Sigmoid colon (tissue), 7 donors: ENCODE measurements at places on chromosomes 7 and 10.

DNA sequence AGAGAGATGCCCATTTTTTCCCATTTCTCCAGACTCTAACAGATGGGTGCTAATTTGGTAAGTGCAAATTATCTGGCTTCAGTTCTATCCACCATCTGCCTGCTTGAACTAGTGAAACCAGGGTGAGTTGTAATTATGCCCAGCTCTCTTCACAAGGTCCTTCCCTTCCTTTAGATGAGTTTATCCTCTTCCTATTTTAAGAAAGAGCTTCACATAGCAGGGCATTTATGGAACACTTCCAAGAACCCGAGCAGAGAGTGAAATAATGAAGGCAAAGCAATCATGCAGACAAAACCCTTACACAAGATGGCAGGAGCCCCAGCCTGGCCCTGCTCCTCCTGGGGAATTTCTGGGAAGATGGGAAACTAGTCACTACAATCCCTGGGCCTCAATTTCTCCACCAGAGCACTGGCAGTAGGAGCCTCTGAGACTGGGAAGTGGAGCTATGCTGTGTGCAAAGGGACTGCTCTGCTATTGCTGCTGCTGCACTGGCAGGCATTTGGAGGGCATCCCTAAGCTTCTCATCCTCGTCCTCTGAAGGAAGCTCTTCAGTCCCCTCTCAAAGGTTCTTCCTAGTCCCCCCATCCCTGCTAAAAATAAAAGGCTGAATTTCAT, 33.7 kb upstream of the PLXNA4 start:
- no peak overlapping the region for H3K27ac ChIP-seq
- no peaks in the 10 kb centered on the region for H3K27me3 ChIP-seq
- H3K4me1 ChIP-seq, result no peaks in the 10 kb centered on the region
- DNase-seq, result no peak
- H3K36me3 ChIP-seq, result no peaks in the 10 kb centered on the region

- no peak for DNase-seq
- H3K4me3 ChIP-seq, result no peak overlapping the region
- no peak overlapping the region for H3K27ac ChIP-seq
- H3K36me3 ChIP-seq, result no peaks in the 10 kb centered on the region
- H3K4me1 ChIP-seq, result no peaks in the 10 kb centered on the region
Observed at GRCh38 chr10:80909254-80909653, 371.6 kb downstream of the SH2D4B start.

DNA sequence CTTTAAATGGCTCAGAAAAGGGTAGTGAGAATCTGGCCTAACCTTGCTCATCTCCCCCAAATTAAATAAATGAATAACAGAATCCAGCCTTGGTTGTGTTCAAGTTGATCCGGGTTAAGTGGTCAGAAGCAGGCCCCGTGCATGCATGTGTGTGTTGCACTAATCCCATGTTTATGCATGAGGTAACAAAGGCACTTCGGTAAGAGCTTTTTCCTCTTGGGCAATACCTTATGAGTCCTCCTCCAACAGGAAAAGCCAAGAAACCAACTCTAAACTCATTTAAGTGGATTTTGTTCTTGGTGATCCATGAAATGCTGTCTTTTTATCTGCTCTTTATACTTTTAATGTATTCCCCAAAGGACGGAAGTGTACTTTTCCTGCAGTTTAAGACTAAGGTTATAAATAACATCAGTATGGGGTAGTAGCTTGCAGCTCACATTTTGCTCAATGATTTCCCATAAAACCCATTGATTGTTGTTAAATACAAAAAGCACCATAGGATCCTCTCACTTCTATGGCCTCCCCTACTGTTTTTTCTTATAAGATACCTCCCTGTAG, 104.9 kb upstream of the YAE1 start:
- no peak for DNase-seq
- H3K27me3 ChIP-seq, result no peaks in the 10 kb centered on the region
- no peaks in the 10 kb centered on the region for H3K36me3 ChIP-seq
- H3K27ac ChIP-seq, result no peak overlapping the region

DNA sequence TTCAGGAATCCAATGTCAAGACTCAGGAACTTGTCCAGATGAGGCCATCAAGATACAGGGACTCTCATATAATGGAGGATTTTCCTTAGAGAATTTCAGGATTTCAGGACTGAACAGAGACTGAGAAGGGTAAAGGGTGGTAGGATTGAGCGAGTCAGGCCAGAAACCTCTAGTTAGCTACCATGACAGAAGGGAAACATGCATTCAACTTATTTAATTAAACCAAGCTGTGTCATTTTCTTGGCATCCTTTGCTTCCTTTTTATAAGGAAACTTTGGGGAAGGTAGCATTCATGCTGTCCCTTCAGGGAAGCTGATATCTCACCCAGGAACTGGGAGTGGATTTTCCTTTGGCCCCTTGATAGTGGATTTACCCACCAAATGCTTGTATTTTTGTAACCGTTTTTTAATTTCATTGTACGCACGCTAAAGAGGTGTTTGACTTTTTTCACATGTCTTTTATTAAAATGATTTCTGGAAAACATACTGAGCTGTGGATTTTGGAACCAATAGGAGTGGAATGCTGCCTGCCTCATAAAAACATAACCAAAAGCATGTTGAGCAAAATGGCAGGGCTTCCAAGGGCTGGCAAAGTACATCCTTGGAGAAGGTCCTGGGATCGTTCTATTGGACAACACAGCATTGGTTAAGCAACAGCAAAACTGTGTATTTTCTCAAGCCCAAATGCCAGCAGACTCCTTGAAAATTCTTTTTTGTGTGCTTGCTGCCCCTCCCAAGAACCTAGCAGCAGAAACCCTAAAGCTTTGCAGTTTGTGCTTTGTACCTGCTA, 104.5 kb downstream of the CXCL12 start:
- DNase-seq, result peak; percentile 77
- H3K4me1 ChIP-seq, result peaks cover 22% of the 10 kb centered on the region
- H3K27me3 ChIP-seq, result no peaks in the 10 kb centered on the region

DNA sequence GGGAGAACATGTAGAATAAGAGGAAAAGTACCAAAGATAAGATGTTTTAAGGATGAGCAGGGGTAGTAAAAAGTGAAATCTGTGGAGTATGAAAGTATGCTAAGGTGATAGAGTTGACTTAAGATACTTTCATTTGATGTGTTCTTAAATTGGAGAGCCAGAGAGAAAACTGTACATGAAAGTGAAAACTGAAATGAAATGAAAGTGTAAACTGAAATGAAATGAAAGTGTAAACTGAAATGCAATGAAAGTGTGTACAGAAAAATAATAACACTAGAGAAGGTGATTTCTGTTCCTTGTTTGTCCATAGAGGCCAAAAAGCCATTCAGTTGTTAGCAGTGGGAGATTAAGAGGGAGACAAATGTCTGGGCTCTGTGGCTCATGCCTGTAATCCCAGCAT, 17.5 kb downstream of the AHR start:
- H3K27me3 ChIP-seq, result no peaks in the 10 kb centered on the region
- H3K4me1 ChIP-seq, result no peaks in the 10 kb centered on the region
- no peak overlapping the region for H3K4me3 ChIP-seq
- H3K27ac ChIP-seq, result no peak overlapping the region
- no peaks in the 10 kb centered on the region for H3K36me3 ChIP-seq
- no peak for DNase-seq

DNA sequence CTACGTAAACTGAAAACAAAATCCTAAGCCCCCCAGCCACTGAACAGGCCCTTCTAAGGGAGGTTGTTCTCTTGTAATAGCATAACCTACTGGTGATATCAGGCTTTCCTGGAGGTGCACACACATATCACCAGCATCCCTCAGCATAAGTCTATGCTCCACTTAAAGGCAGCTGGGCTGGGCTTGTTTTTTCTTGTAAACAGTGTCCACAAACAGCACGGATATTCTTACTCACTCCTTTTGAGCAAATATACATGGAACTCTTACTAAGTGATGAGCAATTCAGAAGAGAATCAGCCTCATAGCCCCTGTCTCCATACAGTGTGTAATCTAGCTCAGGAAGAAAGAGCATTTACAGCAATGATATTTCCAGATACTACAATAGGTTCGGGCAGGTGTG, 2.4 kb downstream of the LRIT1 start:
- peaks cover 20% of the 10 kb centered on the region for H3K27me3 ChIP-seq
- no peaks in the 10 kb centered on the region for H3K4me1 ChIP-seq
- H3K27ac ChIP-seq, result no peak overlapping the region

DNA sequence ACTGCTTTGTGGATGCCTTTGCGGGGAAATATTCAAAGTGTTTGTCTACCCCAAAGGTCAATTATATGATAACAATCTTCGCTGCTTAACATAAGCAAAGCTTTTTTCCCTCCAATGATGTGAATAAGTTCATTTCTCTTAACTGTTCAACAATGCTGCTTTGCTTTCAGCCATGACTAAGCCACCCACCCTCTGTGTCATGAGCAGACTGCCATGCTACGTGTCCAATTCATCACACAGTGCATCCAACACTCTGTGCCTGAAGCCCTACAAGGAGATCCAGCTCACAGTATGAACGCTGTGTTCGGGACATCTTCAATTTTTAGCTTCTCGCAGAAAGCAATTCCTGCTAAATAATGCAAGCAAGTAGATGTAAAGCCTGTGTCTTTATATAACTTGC, 5.7 kb upstream of the TAS2R40 start:
- no peak for DNase-seq
- no peaks in the 10 kb centered on the region for H3K27me3 ChIP-seq
- H3K4me3 ChIP-seq, result no peak overlapping the region
- H3K27ac ChIP-seq, result peak overlapping the region; percentile 35
- H3K4me1 ChIP-seq, result peaks cover 8% of the 10 kb centered on the region
